ENCODE measurements at places on chromosomes 3 and 15.

DNA sequence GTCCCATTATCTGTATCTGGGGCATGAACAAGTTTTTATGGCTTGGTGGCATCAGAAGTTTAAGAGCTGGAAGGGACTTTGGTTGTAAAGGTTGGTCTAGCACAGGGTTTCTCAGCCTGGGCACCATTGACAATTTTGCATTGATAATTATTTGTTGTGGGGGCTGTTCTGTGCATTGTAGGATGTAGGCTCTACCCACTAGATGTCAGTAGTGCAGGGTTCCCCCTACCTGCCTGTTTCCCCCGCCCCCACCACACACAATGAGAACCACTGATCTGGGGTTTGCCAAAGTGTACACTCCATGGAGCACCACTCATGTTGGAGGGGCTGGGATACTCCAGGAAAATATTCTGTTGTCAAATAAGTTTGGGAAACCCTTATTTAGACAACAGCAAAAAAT, 42.7 kb downstream of the PLCL2 start:
- DNase-seq, result no peak

DNA sequence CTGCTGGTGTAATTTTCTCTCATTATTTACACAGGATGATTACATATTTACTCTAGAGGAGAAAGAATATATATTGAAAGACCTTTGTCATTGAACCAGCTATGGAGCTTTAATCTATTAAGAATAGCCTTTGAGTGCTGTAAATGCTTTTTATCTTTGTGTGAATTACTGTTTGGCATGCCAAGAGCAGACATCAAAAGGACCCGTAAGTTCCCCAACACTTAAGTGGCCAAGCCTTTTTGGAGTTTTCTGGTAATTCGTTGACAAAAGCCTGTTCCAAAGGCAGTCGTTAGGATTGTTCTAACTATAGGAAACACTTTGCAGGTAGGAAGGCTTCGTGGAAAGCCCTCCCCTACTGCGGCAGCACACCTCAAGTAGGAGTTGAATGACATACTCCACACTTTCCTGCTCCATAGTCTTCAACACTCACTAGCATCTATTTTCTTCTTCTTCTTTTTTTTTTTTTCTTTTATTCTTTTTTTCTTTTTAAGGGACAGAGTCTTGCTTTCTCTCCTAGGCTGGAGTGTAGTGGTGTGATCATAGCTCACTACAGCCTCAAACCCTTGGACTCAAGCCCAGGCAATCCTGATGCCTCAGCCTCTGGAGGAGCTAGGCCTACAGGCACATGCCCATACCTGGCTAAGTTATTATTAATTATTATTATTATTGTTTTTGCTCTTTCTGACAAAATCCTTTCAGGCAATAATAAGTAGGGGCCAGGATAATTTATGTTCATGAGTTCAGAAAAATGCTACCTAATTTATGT, 98.6 kb downstream of the SUCNR1 start:
- no peak for DNase-seq

GRCh38 chr3:160829486-160830009, 73.5 kb downstream of the PPM1L start:
- no peak for DNase-seq

GRCh38 chr3:189530822-189531221, 100.4 kb upstream of the TP63 start:
- peak; percentile 54 for DNase-seq

GRCh38 chr3:17201538-17201937, 316.8 kb downstream of the PLCL2 start:
- DNase-seq, result no peak

GRCh38 chr15:66461917-66462316, 35.6 kb downstream of the SNAPC5 start:
- DNase-seq, result no peak

DNA sequence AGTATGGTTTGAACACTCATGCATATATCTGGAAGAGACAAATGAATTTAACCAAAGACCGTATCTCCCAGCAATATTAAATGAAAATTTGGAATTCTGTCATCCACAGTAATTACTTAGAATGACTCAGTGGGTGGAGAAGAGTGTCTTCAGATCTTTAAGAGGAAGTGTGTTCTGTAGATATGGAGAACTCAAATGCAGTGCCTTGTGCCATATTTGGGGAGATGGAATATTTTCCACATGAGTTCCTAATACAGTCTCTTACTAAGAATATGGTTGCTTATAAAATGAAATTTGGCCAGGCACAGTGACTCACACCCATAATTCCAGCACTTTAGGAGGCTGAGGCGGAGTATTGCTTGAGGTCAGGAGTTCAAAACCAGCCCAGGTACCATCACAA, 40.5 kb downstream of the ANO10 start:
- no peak for DNase-seq

GRCh38 chr3:52341123-52341522, 25.0 kb downstream of the DNAH1 start:
- no peak for DNase-seq

- no peak for DNase-seq
These were observed 448.6 kb upstream of the CBLB start for GRCh38 chr3:106317141-106318055.

GRCh38 chr15:99749386-99749785, 16.1 kb upstream of the LYSMD4 start:
- DNase-seq, result no peak

GRCh38 chr15:100934726-100935125, 15.6 kb downstream of the LRRK1 start:
- DNase-seq, result no peak

DNA sequence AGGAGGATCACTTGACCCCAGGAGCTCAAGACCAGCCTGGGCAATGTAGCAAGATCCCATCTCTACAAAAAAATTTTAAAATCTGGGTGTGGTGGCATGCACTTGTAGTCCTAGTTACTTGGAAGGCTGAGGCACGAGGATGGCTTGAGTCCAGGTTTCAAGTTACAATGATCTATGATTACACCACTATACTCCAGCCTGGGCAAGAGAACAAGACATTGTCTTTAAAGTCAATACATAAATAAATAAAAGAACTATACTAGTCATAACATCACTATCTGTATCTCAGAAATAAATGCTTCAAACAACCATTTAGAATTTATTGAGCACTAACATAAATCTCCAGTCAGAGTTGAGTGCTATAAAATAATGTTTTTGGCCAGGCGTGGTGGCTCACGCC, 8.5 kb upstream of the PHLDB2 start:
- DNase-seq, result no peak
